Fibroblast of skin of right quadriceps (primary cell): ENCODE measurements at places on chromosomes 2 and 18.
A peak's percentile ranks its signal among the peaks of the same experiment; 100 is the strongest.

GRCh38 chr2:134143568-134143967 is 110.3 kb upstream of the MGAT5 start:
- no peak for DNase-seq

DNA sequence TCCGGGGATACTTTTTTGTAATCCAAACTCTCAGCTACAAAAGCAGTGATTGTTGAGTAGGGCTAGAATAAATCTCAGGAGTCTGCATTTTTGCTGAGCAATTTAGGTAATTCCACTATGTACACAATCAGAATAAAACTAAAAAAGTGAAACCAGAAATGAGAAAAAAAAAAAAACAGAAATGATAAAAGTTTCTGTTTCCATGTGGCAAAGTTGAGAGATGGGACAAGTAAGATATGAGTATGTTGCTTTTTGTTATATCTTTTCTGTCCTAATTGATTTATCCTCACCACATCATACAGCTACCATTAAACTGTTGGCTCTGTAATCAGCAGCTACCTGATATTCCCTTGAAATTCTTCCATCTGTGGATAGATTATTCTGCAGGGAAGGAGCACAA is 92.7 kb downstream of the VWC2L start:
- no peak for DNase-seq

- no peak for DNase-seq
Observed at GRCh38 chr18:51082571-51083267, 52.7 kb downstream of the SMAD4 start.

GRCh38 chr2:101197215-101197745 is 46.1 kb upstream of the TBC1D8 start:
- no peak for DNase-seq

GRCh38 chr2:71458413-71459083 is 5.2 kb downstream of the DYSF start:
- peak; percentile 28 for DNase-seq

DNA sequence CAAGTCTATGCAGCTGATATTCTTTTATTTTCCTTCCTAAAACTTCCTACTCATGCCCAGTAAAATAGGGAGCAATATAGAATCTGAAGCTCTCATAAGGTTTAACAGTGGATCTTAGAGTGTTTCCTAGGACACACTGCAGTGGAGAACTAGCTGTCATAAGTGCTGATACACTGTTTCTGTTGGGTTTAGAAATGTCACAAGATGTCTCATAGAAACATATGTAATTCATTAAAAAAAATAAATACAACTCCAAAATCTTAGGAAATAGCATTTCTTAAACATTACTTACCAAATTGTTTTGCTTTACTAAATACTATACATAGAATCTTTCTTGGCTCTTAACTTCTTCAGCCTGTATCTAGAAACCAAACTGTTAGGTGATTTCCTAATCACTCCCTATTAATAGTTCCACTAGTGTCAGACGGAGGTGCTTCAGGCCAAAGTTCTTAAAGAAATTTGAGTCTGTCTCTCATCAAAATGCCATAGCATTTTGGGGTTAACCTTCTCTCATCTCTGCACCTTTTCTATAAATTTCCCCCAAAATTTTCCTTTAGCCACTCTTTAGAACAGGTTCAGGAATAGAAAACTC is 93.7 kb downstream of the CERKL start:
- peak; percentile 15 for DNase-seq

DNA sequence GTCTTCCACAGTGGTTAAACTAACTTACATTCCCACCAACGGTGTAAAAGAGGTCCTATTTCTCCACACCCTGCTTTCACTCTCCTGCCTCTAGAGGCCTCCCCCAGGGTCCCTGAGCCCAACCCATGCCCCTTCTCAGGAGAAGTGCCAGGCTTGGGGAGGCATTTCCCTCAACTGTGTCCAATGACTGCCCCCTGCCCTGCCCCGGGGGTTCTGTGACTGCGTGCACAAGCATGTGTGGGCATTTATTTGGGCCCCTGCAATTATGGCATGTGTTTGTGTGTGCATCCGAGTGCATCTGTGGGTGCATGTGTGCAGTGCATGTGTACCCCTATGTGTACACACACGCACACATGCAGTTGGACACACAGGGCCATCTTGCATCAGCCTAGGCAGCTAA is 57.3 kb downstream of the INHBB start:
- no peak for DNase-seq

DNA sequence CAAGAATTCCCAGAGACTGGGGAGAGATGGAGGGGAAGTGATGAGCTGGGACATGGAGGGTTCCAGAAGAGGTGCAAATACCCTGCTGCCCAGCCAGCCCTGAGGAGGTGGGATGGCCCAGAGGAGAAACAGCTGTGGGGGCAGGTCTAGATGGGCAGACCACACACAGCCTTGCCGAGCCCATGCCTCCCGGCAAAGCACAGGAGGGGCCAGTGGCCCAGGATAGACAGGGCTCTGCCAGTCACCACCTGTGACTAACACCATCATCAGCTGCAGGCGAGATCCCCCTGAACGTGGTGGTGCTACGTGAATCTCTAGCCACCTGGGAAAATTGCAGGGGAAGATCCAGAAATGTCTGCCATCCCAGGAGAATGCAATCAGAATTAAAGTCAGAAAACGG is 39.4 kb downstream of the SCTR start:
- no peak for DNase-seq

DNA sequence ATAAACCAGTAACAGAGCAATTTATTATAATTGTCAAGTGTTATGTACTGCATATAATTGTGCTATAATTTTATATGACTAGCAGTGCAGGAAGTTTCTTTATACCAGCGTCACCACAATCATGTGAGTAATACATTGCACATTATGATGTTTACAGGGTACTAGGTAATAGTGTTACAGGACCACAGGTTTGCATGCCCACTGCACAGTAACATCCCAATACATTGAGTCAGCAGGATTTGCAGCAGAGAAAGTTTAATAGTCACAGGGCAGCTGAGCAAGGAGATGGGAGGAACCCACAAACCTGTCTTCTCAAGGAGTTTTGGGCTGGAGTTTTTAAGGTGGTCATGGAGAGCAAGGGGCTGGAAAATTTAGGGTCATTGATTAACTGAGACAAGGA is 1042.9 kb upstream of the ACVR2A start:
- no peak for DNase-seq

- no peak for DNase-seq
Observed at GRCh38 chr2:148519013-148519412, 125.5 kb upstream of the EPC2 start.
